ENCODE measurements at places on chromosomes 1 and 21. TPM values are rescaled to one million over a fixed set of nuclear protein-coding genes. Genes with fewer than 3 reads are reported as not detected.
A peak's percentile ranks its signal among the peaks of the same experiment; 100 is the strongest.

DNA sequence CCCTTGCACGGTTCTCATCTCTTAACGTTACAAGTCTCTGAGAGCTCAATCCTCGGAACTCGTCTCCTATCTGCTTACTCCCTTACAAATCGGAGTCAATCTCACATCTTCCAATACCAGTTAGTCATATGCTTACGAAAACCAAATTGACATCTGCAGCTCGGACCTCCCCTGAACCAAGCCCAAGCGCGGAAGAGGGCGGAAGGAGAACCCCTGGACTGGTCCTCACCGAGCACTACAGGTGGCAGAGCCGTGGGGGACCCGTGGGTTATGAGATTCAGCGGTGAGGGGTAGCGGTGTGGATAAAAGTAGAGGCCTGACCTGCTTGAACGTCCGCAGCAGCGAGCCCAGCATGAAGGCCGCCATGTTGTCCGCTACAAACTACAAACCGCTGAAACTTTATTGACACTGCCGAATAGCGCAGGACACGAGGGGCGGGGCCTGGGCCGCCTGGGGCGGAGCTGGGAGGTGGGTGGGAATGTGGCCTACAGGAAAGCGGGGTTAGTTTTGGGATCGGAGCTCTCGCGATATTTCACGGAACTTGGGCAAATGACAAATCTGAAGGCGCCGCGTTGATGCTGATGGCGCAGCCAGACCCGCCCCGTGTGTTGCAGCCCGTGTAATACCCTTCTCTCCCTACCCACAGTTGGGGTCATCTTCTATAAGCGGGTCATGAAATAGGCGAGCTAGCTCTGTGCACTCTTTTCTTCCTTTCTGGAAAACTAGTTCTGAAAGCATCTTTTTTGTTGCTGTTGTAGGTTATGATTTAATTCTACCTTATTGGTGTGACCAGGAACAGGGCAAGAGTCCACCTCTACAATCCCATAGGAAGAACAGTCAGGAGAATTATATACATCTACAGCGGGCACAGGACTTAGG is at the start of gene MRPS14:
MRPS14 (minus strand) TSS at position 383 of the 879 bp plus-strand sequence; CDS start at position 366, 17 bp downstream.
- DNase-seq: peak; percentile 98

DNA sequence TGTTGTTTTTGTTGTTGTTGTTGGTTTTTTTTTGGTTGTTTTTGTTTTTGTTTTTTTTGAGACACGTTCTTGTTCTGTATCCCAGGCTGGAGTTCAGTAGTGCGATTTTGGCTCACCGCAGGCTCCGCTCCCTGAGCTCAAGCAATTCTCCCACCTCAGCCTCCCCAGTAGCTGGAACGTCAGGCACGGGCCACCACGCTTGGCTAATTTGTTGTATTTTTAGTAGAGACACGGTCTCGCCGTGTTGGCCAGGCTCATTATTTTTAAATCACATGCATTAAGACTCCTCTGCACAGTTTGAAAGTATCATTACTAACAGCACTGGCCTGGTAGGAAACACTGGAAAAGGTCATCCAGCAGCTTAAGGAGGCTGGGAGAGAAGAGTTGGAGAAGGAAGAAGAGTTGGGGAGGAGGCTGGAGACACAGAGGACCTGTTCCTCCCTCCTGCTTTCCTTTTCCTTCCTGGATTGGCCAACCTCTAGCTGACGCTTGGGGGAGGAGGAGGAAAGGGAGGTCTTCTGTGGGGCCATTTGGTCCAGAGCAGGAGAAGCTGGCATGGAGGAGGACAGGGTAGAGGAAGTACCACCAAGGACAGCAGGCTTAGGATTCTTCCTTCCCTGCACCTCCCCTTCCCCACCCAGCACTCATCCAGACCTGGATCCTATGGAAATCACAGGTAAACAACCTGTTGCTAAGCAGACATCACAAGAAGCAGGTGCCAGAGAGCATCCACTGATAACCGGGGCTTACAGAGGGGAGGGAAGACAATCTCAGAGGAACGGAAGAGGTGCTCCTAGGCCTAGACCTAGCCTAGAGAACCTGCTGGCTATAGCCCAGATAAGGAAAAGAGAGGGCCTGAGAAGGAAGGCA is 71.9 kb upstream of the GOLT1A start:
- DNase-seq: no peak

DNA sequence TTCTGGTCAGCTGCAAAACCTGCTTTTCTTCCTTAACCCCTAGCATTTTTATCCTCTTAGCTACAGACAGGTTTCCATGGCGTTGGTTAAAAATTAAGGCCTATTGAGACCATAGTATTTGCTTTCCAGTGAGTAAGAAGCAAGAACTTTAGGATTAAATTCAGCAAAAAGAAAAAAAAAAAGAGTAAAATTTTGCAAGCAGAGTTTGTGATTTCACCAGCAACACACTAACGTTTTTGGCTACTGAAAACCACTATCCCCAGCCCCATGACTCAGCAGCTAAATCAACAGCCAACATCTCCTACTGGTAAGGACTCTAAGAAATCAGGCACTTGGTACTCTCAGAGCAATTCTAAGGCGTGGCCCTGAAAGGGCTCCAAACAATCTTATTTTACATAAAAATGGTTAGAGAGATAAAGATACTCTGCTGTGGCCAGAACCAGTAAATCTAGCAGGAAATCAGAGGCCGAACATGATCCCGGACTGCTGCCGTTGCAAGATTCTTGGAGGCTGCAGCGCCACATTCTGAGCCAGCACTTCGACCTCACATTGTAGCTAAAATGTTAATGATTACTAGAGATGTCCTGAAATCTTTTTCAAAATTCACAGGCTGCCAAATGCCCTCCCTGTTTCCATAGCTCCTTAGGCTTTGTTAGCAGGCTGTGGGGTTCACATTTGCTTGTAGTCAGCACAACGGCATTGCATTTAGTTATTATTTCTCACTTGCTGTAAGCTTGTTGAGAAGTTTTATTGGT is 1.6 kb upstream of the ENO1 start:
- no peak for DNase-seq

- no peak for DNase-seq
These were observed 19.1 kb upstream of the HMGCS2 start for GRCh38 chr1:119787776-119788175.

- no peak for DNase-seq
These were observed 684 bp upstream of the MRPL20 start for GRCh38 chr1:1407636-1408318.

DNA sequence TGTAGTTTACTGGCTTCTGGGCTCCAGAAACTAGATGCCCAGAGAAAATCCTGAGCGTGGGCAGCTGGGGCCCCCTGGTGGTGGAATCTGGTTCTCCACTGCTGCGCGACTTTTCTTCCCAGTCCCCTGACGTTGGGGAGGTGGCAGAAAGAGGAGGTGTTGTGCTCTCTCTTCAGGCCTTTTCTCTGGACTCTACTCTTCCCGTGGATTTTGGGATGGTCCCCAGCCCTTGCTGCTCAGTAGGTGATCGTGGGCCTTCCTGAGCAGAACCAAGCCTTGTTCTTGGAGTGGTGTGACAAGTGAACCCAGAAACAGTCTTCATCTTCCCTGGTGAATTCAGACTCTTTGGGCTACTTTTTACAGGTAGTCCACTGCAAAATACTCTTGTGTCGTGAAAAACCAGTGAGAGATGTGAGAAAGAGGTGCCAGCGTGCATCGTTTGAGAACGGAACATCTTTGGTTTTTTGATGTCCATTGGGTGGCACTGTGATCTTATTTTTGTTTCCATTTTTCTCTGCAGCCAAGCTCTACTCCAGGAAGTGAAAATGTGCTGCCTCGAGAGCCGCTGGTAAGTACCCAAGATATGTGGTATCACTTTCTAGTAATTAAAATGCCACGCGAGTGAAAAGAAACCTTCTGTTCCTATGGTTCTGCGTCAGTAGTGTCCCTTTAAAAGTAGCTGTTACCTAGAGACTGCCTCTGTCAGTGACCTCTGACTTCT is 20.2 kb downstream of the PEX14 start:
- DNase-seq: peak; percentile 76

DNA sequence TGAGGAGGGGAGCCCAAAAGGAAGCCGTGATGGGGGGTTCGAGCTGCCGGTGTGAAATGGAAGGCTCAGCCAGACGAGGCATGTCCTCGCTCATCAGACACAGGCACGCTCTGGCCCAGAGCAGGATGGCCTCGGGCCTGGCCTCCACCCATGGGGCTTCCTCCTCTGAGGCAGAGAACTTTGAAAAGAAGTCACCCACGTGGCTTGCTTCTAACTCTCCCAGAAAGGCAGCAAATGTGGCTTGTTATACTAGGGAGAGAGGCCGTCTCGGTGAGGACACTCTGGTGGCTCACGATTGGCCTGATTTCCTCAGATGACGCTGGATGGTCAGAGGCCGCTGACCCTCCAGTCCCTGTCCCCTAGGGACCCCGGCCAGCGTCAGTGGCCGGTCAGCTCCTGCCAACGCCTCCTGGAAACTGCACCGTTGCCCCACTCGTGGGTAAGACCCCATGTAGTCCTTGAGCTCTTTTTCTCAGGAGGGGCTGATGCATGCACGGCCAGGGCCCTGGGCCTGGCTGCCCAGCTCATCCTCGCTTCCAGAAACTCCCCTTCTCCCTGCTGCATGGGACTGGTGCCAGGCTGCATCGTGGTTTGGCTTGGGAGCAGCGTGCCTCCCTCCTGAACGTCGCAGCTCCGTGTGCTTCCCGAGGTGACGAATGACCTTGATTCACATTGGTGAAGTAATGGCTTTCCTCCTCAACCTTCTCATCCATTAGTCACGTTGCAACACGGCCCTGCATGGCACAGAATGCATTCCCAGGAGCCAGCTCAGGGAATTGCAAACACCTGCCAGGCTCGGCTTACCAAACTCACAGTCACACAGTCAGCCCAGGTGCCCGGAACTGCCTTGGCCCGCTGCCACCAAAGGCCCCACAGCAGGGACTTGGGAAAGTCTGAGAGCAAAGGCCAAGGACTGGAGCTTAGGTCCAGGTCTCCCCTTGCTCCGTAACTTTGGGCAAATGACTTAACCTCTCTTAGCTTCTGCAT is 58.8 kb downstream of the TOMM20 start:
- no peak for DNase-seq

GRCh38 chr1:207328004-207328403 is 6.5 kb downstream of the CD55 start:
- no peak for DNase-seq

- DNase-seq: no peak
These were observed 14.6 kb upstream of the AGBL4 start for GRCh38 chr1:50038237-50038809.

DNA sequence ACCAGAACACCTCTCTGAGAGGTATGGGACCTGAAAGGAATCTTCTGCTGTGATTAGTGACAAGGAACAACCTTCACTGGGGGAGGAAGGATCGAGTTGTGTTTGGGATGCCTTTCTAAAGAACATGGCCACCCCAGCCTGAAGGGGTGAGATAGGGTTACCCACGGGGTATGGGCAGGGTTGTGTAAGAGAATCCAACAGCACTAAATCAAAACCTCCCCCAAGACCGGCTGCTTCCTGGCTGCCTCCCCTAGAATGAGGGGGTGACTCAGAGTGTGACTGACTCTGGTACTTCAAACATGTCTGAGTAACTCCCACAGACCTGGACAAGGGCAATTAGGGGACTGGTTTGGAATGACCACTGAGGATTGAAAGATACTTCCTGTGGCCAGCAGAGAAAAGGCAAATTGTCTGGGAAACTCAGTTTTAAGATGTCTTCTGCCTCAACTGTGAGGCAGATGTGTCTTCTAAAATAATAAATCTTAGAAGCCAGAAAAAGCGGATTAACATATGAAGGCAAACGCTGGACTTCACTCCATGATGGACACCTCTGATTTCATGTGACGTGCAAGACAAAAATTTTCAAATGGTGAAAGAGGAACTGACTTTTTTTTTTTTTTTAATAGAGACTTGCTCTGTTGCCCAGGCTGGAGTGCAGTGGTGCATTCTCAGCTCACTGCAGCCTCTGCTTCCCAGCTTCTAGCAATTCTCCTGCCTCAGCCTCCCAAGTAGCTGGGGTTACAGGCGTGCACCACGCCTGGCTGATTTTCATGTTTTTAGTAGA is 6.7 kb upstream of the PTPN14 start:
- DNase-seq: no peak

GRCh38 chr1:156460525-156460924 is 40.0 kb downstream of the MEF2D start:
- no peak for DNase-seq

DNA sequence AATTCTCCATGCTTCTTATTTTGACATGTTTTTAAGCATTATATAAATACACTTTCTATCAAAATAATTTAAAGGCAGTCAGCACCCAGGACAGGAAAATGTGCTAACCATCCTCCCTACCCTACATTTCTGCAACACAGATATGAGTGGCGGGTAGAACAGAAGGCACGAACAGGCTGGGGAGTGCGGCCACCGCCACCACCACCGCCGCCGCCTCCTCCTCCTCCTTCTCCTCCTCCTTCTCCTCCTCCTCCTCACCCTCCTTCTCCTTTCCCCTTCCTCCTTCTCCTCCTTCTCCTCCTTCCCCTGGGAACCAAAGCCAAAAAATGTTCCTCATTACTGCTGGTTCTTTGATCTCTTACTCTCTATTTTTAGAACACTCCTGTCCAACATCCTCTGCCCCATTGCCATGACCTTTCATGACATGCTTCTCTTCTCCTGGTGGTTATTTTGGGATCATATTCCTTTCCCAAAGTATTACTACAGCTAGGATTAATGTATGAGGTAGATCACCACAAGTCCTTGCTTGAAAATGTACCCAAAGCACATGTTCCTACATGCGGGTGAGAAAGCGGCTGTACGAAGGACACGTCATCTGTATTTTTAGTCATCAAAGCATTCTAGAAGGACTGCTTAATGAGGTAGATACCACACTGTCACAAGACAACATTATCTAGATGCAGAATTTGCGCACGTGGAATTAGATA is 24.5 kb upstream of the CCN1 start:
- DNase-seq: no peak

- no peak for DNase-seq
These were observed 27.8 kb downstream of the FBXO42 start for GRCh38 chr1:16324456-16324890.

DNA sequence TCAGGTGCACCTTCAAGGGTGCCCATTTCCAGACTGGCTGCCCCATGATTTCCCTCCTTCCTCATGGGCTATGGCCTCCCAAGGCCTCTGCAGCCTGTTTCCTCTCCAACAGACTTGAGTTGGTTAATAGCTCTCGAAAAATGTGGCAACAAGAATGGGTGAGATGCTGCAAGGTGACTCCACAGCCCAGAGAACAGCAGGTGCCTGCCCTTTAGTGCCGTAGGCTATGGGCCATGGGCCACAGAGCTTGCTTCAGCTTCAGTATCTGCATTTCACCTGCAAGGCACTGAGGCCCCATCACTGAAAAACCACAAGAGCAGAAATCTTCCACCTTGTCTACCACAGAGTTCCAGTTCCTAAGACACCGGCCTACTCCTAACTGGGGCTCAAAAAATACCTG is 122.0 kb downstream of the ETS2 start:
- no peak for DNase-seq

DNA sequence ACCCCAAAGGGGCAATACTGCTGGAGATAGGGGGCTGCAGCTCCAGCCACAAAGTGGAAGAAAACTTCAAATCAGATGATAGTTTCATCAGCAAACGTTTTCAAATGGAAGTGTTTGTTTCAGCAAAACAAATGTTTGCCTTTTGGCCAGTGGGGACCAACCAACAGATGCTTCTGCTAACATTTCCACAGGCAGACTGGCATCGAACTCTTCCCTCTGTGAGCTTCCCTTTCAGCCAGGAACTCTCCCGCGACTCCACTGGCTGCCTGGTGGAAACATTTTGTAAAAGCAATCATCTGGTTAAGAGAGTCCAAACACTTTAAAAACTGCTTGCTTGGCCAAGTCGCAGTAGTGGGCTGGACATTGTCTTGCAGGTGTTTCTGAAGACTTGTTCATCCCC is 30.7 kb downstream of the CENPF start:
- DNase-seq: no peak

Gene RCAN1
- total RNA-seq: 3.0 TPM

Gene EPHA2
- total RNA-seq: 0.59 TPM

Gene LCE1D
- total RNA-seq: not detected

Gene TFF2
- total RNA-seq: not detected

Gene PTGS2
- total RNA-seq: 73.8 TPM

Gene SYT6
- not detected for total RNA-seq

Measured in naive thymus-derived CD4-positive, alpha-beta T cell (primary cell).